ENCODE measurements at places on chromosomes 13 and 19. TPM values are rescaled to one million over a fixed set of nuclear protein-coding genes. Genes with fewer than 3 reads are reported as not detected.

Gene PALM
- 13.0 TPM for total RNA-seq

Gene POU2F2
- 0.52 TPM for total RNA-seq

Gene PSG2
- total RNA-seq, result not detected

Gene CRTC1
- total RNA-seq, result 3.1 TPM

Gene KANK2
- total RNA-seq, result 53.2 TPM

Gene ZNF471
- 2.6 TPM for total RNA-seq

Gene KLK3
- not detected for total RNA-seq

Gene MUC16
- total RNA-seq, result not detected

Gene FREM2
- total RNA-seq, result 7.8 TPM

Data from skeletal muscle tissue (tissue), 5 donors.